ENCODE measurements at places on chromosomes 6 and 20.

GRCh38 chr20:62739581-62740285, 31.1 kb downstream of the NTSR1 start:
- no peak for DNase-seq

GRCh38 chr6:7705483-7705882, 20.4 kb upstream of the BMP6 start:
- DNase-seq = no peak

DNA sequence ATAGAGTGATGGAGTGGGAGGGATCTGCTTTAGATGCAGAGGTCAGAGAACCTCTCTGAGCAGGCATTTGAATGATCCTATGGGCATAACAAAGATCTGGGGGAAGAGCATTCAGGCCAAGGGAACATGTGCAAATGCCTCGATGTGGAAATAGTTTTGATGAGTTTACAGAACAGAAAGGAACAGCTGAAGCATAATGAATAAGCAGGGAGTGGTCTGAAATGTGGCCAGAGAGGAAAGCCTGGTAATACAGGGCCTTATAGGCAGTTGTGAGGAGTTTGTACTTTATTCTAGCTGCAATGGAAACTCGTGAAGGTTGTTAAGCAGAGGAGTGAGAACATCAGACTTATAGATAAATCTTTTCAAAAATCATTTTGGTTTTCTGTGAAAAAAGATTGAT, 33.0 kb upstream of the ME1 start:
- DNase-seq = no peak

DNA sequence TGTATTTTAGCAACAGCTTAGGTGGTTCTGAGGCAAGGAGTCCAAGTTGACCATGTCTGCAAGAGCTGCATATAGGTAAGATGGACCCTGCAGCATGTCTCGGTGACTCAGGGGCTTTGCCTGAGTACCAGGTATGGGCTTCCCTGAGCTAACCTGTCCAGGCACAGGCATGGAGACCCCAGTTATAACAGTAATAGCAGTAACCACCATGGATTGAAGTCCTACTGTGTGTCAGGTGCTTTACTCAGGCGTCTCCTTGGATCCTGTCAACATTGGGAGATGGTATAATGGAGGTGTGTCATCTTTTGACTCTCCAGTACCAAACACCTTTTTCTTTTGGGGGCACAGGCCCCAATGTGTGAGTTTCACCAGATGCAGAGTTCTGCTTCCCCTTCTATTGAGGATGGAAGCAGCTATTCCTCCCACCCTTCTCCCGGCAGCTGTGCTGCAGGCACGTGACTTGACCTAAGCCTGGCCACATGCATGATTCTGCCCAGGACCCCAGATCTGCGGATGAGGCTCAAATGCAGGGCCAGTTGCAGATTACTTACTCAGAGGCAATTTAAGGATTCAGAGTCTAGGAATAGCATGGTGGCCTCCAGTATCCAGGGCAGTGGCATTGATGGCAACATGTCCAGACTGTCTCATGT, 13.8 kb downstream of the TREM1 start:
- DNase-seq = no peak

DNA sequence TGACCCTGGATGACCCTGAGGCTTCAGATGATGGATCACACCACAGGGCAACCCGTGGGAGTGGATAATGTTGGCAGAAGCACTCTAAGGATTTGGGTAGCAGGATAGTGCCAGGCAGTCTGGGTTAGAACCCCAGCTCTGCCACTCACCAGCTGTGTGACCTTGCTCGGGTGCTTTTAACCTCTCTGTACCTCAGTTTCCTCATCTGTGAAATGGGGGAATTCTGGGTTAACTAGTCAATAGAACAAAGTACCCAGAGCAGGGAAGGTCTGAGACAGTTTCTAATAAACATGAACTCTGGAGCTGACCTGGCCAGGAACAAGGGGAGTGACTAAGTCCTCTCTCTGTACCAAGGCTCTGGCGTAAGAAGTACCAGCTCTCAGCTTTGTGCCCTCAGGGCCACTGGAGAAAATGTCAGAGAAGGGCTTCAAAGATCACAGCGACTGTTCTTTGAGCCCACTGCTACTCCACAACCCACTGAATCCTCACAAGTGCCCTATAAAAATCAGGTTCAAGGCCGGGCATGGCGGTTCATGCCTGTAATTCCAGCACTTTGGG, 14.7 kb upstream of the NOL4L start:
- DNase-seq = no peak

DNA sequence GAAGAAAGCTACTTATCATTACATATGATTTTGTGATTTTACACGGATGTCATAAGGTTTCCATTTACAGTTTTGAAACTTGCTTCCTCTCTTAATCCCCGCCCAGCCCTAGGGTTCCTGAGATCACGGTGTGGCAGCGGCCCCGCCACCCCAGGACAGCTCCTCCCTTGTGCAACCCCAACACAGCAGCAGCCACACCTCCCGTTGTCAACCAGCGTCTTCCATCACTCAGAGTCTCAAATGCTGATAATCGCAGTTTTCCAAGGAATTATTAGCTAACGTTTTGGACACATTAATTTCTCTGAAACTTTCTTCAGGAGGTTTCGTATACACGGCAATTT, 204.8 kb downstream of the THBS2 start:
- no peak for DNase-seq
